Adrenal gland (tissue), 19 donors: ENCODE measurements at places on chromosomes 2 and 18. TPM values are rescaled to one million over a fixed set of nuclear protein-coding genes. Genes with fewer than 3 reads are reported as not detected.

- no peaks in the 10 kb centered on the region for H3K4me1 ChIP-seq
- no peak overlapping the region for H3K27ac ChIP-seq
- DNase-seq = no peak
Observed at GRCh38 chr2:30900381-30900780, 93.1 kb upstream of the CAPN13 start.

DNA sequence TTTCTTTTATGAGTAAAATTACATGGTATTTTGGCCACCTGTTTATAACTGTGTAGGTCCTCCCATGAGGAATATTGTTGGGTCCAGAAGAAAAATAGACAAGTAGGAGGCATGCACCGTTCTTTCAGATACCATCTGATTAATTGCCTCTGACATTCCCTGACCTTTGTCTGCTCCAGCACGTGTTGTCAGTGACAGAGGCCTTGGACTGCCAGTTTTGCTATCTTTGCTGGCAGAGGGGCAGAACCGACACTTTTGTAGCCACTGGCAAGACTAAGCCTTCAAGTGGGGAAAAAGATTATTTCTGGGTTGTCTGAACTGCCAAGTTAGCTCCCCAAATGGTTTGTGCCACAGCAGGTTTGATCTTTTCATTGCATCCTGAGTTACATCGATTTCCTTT is 276.9 kb downstream of the CAMKMT start:
- DNase-seq = peak; percentile 13
- no peaks in the 10 kb centered on the region for H3K4me1 ChIP-seq
- no peak overlapping the region for H3K4me3 ChIP-seq

Gene TMEM37
- 31.8 TPM for total RNA-seq

Gene RFX8
- not detected for total RNA-seq

Gene ITGB6
- not detected for total RNA-seq
